ENCODE measurements at places on chromosomes 7 and 10.

GRCh38 chr7:51968461-51968860 is 651.9 kb upstream of the COBL start:
- DNase-seq: no peak

- peak; percentile 56 for DNase-seq
Measured at GRCh38 chr10:62852961-62853702, 37.0 kb upstream of the EGR2 start.

- no peak for DNase-seq
Measured at GRCh38 chr10:97762056-97762455, 9.7 kb downstream of the SFRP5 start.

- no peak for DNase-seq
Measured at GRCh38 chr7:129741743-129742213, 130.3 kb downstream of the NRF1 start.

GRCh38 chr7:99997545-99998137 is 17.8 kb upstream of the ZKSCAN1 start:
- DNase-seq: peak; percentile 23

GRCh38 chr10:76868098-76868977 is 769.3 kb downstream of the KCNMA1 start:
- no peak for DNase-seq

- no peak for DNase-seq
Measured at GRCh38 chr7:49766966-49767365, 6.5 kb upstream of the VWC2 start.

DNA sequence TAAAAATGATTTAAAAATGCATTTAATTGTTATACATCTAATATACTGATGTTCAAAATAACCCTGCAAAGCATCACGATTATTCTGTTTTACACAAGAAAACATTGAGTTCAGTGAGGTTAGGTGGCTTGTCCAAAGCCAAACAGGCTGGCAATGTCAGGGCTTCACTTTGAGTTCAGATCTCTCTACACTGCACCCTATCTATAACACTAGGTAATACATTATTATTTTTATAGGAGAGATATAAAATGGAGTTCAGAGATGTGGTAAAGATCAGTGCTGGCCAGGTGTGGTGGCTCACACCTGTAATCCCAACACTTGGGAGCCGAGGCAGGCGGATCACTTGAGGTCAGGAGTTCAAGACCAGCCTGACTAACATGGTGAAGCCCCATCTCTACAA is 165.9 kb upstream of the MYO3A start:
- DNase-seq: no peak

- no peak for DNase-seq
Measured at GRCh38 chr10:78552261-78552811, 516.4 kb upstream of the ZMIZ1 start.

DNA sequence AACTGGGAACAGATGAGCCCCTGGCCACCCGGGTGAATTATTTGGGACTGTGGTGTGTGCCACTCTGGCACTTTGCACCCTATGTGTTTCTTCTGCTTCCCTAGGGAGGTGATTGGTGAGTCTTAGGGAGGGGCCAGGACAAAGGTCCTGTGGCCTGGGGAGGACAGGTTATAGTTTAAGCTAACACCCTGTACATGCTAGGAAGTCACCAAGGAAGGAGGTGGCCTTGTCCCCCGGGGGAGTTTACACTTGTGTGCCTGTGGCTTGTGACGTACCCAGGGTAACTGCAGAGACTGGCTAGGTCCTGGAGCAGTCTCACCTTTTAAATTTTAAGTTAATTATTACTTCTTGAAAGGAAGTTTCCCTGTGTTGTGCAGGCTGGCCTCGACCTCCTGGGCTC is 196.2 kb downstream of the BAMBI start:
- no peak for DNase-seq

All from NK-92 treated with Interleukin-12 subunit alpha and Interleukin-12 subunit beta, amount 100 ng/mL, for 24 hours (cell line).